ENCODE measurements at places on chromosomes 3 and 15.

DNA sequence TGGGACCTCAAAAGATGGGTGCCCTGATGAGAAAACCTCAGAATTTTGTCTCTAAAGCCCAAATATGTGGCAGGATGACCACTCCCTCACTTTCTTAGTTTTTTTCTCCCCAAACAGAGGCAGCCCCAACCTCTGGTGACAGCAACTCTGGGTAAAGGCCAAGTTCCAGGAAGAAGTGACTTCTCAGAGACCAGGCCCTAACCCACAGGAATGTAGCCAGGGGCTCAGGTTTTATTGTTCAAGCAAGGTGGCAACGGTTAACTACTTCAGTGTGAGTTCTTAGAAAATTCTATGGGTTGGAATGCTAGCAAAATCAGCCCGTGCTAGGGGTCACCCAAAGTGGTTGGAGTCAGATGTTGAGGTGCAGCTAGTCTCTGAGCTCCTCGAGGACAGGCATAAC is 5.1 kb upstream of the DNAJA4 start:
- no peak for DNase-seq

DNA sequence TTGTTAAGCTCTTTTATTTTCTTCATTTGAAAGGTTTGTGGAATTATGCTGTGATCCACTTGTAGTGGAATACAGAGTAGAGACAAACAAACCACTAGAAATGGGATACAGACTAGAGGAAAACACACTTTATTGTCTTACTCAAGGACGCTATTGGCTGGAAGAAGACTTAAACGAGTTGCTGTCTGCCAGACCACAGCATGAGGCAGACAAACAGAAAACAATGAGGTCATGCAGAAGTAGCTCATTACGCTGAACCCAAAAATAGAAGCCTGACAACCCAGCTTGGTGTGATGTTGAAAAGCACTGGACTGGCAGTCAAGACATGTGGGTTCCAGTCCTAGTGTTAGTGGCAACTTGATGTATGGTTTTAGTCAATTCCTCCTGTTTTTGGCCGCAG is 62.4 kb upstream of the P3H2 start:
- no peak for DNase-seq

DNA sequence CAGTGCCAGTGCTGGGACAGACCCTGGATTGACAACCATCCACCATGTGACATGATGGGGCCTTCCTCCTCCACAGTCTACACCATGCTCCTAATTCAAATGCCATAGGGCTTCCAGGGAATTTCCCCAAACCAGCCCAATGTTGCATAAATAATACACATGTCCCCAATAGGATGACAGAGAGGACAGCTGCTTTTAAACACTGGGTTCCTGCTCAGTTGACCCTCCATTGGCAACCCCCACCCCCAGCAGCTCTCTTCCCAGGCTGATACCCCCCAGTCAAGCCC is 28.3 kb upstream of the ATP2B2 start:
- DNase-seq = no peak

- no peak for DNase-seq
Observed at GRCh38 chr3:31431321-31431720, 101.4 kb upstream of the STT3B start.

All from stimulated activated naive CD4-positive, alpha-beta T cell treated with Interleukin-2 at 50 U/mL for 16 hours (primary cell).